OCI-LY7 (cell line): ENCODE measurements at places on chromosomes 12 and 14.

- DNase-seq, result no peak
Measured at GRCh38 chr14:65502676-65503124, 90.2 kb downstream of the FUT8 start.

GRCh38 chr14:94770251-94770749, 387 bp upstream of the GSC start:
- no peak for DNase-seq

DNA sequence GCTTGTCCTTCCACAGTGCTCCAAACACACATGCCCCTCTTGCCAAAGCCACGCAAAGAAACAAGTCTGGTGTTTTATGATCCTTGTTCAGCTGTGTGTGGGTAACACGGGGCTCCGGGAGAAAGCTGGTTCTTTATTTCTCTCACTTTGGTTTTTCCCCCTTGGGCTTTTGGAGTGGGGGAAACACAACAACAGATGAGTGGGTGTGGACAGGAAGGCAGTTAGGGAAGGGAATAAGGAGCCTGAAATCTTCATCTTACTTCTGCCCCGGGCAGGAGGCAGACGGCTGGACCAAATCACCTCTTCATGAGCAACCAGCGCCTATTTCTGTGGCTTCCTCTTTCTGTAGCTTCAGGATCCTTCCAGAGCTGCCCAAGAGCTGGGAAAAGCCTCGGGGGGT, 218.5 kb downstream of the PHETA1 start:
- no peak for DNase-seq

GRCh38 chr12:41067941-41068645, 120.0 kb upstream of the PDZRN4 start:
- DNase-seq, result no peak

DNA sequence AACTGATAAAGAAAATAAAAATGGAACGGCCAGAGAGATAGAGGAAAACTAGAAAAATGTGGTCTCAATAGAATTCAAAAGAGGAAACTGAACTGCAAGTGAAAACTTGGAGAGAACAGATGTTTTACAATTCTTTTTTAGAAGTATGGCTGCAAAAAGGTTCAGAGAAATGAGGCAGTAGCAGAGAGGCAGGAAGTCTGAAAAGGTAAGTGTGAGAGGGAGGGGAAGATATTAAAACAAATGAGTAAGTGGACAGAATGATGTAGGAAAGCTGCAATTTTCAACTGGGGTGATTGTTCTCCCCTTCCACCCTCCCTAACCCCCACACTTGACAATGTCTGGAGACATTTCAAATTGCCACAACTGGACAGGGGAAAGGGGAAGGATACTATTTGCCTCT, 12.9 kb downstream of the BTBD7 start:
- DNase-seq, result no peak

DNA sequence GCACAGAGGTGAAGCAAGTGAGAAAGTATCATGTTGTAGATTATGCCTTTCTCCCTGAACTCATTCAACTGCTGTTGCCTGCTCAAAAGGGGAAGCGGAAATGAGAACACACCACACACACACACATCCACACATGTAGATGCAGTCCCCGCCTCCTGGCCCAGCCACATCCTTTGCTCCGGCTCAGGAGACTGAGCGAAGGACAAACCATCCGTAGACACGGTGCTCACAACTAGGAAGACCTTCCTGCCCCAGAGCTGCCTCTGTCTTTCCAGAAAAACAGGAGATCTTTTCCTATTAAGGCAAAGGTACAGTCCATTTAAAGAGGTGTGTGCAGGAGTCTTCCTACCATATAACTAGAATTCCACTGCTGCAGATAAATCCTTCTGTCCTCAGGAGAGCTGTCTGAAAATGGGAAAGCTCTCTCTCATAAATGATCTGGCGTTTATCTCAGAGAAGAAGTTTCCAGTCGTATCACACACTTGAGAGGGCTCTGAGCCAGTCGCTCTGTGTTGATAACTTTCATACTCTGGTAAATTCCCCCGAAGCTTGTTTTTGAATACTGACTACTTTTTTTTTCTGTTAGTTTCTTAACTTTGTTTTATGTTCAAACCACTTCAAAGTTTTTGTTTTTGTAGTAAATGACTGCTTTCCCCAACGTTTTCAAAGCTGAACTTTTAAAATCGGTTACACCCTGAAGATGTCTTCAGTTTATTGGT, at the start of gene TESPA1:
Gene TESPA1, minus strand, starts transcription at position 105 of the 719 bp plus-strand sequence. CDS start 10,200 bp downstream, outside the sequence.
- peak; percentile 96 for DNase-seq

- DNase-seq, result no peak
Measured at GRCh38 chr12:34363050-34363673, 340.9 kb downstream of the ALG10 start.

GRCh38 chr12:130116791-130117190, 45.5 kb upstream of the FZD10 start:
- no peak for DNase-seq

- DNase-seq, result no peak
Measured at GRCh38 chr14:33720284-33720787, 230.5 kb downstream of the EGLN3 start.

- no peak for DNase-seq
Measured at GRCh38 chr14:68544081-68544892, 248.6 kb downstream of the ZFP36L1 start.

DNA sequence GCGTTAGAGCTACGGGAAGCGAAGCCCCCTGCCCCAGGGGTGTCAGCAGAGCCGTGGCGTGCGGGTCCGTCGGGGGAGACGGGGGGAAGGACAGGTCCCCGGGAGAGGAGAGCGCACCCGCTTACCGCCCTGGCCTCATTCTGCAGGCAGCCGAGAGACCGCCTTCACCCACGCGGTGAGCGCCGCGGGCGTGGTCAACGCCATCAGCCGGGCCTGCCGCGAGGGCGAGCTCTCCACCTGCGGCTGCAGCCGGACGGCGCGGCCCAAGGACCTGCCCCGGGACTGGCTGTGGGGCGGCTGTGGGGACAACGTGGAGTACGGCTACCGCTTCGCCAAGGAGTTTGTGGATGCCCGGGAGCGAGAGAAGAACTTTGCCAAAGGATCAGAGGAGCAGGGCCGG, 10.5 kb downstream of the WNT5B start:
- no peak for DNase-seq

DNA sequence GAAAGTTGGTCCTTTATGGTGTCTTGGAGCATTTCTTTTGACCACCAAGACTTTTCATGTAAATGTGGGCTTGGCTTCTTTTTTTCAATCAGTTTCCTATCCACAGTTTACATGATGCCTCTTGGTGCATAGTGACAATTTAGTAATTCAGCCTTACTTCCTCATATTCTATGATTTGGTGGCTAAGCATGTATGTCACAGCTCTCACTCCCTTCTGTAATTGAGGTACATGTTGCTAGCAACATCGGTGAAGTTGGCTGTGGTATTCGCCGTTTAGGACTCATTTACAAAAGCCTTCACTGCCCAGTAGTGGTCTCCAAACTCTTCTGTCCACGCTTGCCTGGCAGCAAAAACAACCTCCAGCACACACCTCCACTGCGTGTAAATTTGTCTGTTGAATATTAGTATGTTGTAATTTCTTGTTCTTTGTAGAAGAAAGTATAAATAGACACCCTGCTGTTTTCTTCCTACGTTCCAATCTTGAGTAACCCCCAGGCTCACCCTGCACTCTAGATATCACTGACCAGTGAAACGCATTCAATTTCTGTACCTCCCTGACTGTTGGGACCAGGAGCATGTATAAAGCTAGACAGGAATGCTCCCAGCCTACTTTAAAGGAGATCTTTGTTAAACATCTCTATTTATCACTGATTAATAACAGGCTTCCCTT, 90.4 kb downstream of the PPP2R5C start:
- DNase-seq, result no peak

GRCh38 chr14:48086516-48086915, 411.1 kb upstream of the MDGA2 start:
- DNase-seq, result no peak

- DNase-seq, result no peak
Measured at GRCh38 chr12:52013626-52014310, 7.0 kb downstream of the TAMALIN start.

GRCh38 chr12:19234981-19235871, 105.7 kb downstream of the PLEKHA5 start:
- DNase-seq, result no peak

- peak; percentile 69 for DNase-seq
Measured at GRCh38 chr12:122834921-122835749, at the start of gene HIP1R. Gene HIP1R (plus strand): TSS chr12:122835457. CDS start chr12:122835551, 94 bp downstream.

DNA sequence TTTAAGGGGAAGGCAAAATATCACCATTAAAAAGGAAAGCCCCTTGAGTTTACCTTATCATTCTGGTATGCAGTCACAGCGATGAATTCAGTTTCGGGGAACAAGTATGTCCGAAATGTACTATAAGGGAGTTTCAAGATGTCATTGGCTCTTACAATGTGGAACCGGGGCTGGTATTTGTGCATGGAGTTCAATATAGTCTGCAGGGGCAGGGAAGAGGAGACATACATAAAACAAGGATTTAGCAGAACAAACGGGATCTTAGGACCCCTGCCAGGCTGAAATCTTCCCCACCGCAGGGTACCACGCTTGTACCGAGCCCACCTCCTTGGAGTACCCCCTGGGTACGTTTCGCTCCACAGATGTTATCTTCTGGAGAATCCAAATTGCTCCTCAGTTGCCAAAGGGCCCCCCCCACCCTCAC, 4.5 kb downstream of the TBX3 start:
- DNase-seq, result no peak

- DNase-seq, result no peak
Measured at GRCh38 chr12:5453466-5453865, 21.6 kb downstream of the NTF3 start.

GRCh38 chr14:95233702-95234241, 76.4 kb upstream of the DICER1 start:
- peak; percentile 47 for DNase-seq

- DNase-seq, result peak; percentile 88
Measured at GRCh38 chr12:31590642-31591379, at the start of gene DENND5B. Gene DENND5B (minus strand): TSS chr12:31591136. CDS start chr12:31590832, 304 bp downstream.

DNA sequence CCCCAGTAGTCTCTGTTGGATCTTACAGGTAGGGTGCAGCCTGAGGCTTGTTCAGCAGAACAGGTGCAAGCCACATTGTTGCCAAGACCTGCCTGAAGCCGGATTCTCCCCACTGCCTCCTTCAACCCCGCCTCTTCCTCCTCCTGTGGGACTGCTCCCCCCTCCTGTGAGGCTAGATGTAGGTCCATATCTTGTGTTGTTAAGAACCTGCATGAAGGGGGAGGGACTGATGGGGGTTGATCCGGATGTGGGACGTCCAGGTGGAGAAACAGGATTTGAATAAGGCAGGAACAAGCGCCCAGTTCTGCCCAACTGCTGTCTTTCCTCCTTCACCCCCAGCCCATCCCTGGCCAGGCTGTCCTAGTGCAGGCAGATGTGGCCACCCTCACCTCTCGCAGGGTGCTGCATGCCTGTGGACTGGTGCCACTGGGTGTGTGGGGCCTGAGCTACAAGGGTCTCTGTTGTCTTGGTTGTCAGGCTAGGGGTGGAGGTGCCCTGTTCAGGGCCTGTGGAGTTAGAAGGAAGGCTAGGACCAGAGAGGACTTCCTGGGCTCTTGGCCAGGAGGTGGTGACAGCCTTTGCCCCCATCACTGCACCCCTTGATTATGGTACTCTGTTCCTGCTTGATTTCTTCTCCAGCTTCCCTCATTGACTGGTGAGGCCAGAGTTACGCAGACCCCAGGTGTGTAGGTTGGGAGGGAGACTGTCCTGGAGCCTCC, 1.4 kb downstream of the NR4A1 start:
- peak; percentile 55 for DNase-seq

GRCh38 chr12:68011882-68012207, 22.6 kb downstream of the IFNG-AS1 start:
- DNase-seq, result no peak

GRCh38 chr12:78002878-78003277, 172.2 kb downstream of the NAV3 start:
- peak; percentile 17 for DNase-seq

GRCh38 chr12:106045251-106045674, 93.5 kb downstream of the NUAK1 start:
- DNase-seq, result no peak

- no peak for DNase-seq
Measured at GRCh38 chr12:1934831-1935230, 16.4 kb upstream of the CACNA2D4 start.

DNA sequence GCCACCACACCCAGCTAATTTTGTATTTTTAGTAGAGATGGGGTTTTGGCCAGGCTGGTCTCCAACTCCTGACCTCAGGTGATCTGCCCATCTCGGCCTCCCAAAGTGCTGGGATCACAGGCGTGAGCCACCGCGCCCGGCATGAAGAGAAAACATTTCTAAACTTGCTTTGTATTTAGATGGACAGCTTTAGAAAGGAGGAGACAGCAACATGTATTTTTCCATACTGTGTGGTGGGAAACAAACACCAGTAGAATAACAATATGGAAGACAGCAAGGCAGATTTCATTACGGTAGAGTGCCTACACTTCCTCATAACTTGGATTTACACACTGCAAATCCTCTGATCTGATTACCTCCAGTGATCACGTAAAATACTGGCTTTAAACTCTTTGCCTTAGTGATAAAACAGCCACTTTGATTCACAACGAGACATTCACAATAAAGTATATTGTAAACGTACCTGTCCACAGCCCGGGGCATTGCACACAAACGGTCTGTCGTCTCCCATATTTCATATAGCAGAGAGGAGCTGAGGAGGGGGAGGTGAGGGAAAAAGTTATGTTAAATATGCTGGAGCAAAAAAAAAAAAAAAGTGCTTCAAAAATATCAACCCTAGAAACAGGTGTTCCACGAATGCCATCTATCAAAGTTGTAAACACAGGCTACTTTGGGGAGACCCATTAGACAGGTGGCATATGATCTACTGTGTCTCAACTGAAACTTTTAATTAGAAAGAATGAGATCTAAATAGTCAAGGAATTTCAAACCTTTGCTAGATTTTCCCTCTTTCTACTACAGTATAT, 25.5 kb downstream of the ATF7 start:
- DNase-seq, result peak; percentile 30

DNA sequence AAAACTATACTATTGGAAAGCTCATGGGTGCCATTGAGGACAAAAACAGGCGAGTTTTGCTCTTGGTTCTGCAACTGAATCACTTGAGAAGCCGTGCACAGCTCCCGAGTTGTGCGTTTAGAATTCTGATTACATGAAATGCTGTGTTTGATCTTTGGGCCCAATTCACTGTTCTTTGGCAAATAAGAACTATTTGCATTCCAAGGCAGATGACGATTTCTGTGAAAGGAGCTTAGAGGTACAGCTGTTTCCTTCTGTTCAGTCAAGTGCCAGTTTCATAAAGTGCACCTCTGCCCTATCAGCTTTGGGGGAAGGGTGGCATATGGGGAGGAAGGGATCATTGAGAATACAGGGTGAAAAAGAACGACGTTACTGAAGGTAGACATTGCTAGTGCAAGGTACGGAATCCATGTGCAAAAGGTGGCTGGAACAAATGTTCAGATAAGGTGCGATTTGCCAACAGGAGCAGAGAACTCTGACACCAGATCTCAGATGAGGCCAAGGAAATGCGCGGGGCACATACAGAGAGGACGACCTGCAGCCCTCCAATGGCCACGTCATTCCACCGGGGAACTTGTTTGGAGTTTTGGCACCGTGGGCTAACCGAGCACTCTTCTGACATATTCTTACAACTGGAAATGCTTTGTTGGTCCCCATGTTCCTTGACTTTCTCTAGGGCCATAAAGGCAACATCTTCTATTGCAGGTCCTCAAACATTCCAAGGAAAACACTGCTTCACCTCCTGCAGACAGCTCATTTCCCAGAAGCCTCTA, 30.1 kb downstream of the TCHP start:
- DNase-seq, result no peak
